ENCODE measurements at places on chromosomes 13 and 19.
A peak's percentile ranks its signal among the peaks of the same experiment; 100 is the strongest.

DNA sequence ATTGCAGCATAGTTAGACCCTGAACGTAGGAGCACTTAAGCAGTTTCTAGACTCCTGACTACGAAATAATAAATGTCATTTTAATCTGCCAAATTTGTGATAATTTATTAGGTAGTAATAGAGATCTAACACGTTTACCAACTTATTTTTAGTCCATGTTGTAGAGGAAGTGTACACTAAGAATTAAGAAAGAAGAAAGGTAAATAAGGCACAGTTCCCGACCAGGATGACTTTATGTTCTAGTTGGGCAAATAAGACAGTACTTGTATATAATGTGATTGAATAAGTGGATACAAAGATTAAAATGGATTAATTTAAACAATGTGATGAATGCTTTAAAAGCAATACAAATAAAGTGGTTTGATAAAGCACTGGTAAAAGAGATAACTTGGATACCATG is 1306.2 kb upstream of the PCDH20 start:
- no peak for DNase-seq

- DNase-seq = peak; percentile 52
Observed at GRCh38 chr19:12938779-12939601, 581 bp downstream of the CALR start.

- no peak for DNase-seq
Observed at GRCh38 chr19:41194157-41194552, 1.1 kb downstream of the CYP2S1 start.

DNA sequence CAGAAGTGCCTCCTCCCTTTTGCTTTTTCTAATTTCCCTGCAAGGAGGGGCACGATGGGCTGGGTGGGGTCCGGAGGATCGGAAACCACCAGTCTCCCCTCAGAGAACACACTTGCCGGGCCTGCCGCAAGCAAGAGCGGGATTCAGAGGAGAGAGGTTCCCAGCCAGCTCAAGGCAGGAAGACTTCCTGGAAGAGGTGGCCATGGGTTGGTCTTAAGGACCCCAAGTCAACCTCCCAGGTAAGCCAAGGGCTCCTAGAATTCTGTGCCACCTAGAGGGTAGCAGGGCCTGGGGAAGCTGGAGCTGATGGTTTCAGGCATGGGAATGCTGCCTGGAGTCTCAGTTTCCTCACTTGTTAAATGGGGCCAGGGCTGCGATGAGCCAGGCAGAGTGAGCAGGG is 30.4 kb upstream of the ADGRE5 start:
- no peak for DNase-seq

DNA sequence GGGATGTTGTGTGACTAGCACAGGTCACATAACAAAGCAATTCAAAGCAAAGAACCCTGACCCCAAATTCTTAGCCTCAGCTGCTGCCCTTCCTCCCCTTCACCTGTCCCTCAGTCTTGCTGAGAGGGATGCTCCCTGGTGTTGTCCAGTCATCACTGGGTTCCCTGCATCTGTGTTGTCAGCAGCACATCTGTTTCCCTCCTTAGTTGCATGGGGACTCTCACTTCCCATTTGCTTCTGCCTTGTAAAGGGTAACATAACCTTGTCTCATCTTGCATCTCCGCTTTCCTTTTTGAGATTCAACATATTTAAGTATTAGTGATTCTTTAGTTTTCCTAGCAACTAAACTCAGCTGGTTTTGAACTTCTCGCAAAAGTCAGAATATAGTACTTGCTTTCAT is 54.0 kb downstream of the SPATA13 start:
- no peak for DNase-seq

GRCh38 chr13:102999499-102999898 is 66.7 kb downstream of the SLC10A2 start:
- no peak for DNase-seq

- peak; percentile 97 for DNase-seq
Observed at GRCh38 chr19:2610637-2611482, 91.6 kb downstream of the GNG7 start.

- peak; percentile 59 for DNase-seq
Observed at GRCh38 chr19:19032420-19033175, 719 bp downstream of the SUGP2 start.

DNA sequence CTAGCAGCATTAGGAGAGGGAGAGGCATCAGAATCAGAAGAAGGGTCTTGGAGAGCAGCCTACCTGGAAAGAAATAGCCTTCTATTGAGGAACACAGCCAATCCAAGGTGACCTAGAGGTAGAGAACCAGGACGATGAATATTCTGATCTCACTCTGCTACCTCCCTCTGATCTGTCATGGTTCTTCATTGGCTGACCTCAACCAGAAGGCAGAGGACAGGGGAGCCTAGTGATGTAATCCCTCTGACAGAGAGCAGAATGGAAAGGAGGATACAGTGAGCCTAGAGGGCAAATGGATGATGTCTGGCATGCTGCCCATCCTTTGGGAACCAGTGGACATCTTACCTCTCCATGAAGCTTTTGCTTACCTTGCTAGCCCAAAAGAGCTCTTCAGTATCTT is 3.6 kb downstream of the ZNF507 start:
- DNase-seq = no peak

GRCh38 chr13:22012686-22013085 is 341.8 kb downstream of the FGF9 start:
- no peak for DNase-seq

- DNase-seq = no peak
Observed at GRCh38 chr19:56689198-56689597, 17.6 kb upstream of the ZNF835 start.

DNA sequence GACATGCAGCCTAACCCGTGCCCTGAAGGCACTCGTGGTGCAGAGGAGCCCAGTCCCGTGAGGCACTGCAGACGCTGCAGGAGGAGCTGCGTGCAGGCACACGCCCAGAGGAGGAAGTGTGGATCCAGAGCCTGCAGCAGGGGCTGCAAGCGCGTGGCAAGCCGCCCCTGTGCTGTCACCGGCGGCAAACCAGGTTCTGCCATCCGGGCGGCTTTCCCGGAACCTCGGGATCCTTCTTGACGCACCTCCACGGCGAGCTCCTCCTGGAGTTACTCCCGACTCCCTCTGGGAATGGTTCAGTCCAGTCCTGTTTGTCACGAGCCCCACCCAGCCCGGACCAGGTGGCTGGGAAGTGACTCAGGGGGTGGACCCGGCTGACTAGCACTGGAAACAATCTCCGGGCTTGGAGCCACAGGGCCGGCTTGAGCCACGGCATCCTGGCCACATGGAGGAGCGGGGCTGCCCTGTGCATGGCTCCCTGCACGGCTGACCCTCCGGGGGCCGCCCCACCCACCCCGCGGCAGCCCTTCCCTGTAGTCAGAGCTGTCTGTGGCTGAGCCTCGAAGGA is 10.2 kb downstream of the DPP9 start:
- DNase-seq = peak; percentile 42

GRCh38 chr19:35853038-35853756 is 893 bp upstream of the NPHS1 start:
- no peak for DNase-seq

GRCh38 chr13:104847922-104848321 is 1687.5 kb downstream of the EFNB2 start:
- no peak for DNase-seq

DNA sequence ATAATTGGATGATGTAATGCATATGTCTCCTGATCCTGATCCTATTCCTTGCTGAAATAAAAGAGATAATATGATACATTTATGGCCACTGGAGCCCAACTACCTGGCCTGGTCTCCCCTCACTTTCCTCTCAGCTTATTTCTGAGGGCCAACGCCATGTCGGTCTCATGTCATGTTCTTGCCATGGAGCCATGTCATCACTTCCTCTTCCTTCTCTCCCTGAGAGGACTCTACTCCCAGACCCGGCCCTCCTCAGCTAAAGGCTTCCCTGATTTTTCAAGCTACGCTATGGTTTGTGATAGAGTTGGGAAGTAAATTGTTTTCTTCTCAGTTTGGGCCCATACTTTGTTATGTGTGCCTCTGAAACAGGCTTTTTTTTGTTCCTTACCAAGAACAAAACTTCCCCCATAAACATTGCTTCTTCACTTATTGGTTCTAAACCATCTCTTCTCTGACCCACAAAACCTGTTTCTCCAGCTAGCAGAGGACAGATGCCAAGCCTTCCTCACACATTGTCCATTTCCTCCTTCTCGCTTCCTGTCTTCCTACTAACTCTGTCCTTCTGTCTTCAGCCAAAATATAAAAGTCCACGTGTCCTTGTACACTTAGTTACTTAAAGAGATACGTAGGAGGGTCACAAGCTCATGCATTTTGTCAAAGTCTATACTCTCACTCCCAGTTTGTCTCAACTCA is 319.9 kb upstream of the DACH1 start:
- no peak for DNase-seq

DNA sequence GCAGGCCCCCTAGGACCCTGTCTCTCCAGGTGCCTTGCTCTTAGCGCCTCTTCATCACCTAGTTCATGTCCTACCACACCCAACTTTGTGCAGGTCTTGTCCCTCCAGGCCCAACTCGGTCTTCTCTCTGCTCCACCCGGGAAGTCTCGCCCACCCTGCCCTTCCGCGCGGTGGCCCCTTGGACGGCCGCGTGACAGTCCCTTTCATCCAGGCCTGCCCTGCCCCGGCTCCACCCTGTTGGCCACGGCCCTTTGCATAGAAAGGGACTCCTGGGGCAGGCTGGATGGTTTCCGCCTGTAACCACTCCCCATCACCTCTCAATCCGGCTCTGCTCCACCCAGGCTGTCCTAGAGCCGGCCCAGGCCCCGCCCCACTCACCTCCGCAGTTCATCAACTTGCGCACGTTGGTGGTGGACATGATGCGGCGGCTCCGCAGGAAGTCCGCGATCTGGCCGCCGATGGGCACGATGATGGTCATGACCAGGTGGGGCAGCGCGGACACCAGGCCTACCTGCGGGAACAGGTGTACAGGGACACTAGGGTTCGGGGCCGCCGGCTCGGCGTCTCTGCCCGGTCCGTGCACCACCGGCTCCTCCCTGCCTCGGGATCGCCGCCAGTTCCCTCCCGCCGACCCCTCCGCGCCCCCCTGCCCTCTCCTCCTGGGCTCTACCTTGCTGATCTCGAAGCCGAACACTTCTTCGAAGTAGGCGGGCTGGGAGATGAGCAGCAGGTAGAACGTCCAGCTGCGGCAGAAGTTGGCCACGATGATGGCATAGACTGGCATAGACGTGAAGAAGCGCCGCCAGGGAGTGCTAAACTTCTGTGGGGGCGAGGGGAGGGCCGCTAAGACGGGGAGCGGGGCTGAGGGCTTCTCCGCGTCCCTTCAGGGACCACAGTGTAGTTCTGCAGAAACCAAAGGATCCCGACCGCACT is 7.2 kb downstream of the GFY start:
- no peak for DNase-seq

DNA sequence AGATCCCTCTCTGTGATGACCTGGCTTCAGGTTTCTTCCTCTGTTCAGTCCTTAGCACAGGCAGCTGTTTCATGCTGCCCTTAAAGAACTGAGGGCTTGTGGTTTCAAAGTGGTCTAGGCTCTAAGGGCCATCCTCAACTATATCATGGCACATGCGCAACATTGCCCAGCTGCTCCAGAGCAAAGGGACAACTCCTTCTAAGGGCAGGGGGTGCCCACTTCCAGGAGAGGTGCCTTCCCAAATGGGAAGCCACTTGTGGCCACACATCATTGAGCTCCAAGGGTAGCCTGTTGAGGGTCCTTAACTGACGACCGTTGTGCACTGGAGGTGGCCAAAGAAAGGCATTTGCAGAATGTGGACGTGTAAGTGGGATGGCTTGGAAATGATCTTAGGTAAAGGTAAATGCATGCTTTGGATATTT is 7.3 kb downstream of the GPR183 start:
- no peak for DNase-seq

DNA sequence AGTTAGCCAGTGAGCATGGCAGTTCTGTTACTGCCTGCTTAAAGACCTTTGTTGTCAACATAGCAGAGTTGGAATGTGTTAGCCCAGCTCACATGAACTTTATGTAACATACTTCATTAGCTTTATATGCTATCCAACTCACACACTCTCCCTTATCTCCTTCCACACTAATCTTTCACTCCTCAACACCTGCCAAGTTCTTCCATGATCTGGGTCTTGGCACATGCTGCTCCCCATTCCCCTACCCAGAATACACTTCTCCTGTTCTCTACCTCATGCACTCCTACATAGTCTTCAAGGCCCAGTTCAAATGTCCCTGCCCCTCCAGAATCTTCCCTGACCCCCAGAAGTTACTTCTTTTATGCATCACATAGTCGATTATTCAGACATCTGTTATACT is 179.3 kb downstream of the KATNAL1 start:
- no peak for DNase-seq

DNA sequence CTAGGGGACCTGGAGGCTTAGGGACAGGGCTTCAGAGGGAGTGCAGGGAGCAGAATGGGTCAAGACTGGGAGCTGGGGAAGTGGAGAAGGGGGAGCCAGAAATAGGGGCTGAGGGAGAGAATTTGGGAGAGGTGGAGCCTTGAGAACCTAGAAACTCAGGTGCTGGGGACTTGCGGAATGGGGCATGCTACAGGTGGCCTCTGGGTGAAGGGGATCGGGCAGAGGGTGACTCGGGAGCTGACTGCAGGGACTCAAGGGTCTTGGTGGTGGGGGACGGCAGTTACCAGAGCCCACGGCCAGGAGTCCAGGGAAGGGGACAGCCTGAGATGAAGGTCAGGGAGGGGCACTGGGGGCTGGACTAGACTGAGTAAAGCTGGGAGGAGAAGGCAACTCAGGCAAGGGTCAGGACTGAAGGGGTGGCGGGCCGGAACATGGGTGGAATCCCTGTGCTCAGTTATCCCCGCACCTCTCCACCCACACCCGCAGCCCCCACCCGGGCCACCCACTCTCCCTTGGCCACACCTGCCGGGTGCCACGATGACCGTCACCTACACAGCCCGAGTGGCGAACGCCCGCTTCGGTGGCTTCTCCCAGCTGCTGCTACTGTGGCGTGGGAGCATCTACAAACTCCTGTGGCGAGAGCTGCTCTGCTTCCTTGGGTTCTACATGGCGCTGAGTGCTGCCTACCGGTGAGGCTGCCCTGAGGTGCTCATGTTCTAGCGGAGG is 628 bp downstream of the BEST2 start:
- no peak for DNase-seq

GRCh38 chr13:113931841-113932459 is 41.9 kb downstream of the C13orf46 start:
- DNase-seq = no peak

GRCh38 chr13:73932091-73932490 is 202.1 kb downstream of the KLF12 start:
- DNase-seq = no peak

GRCh38 chr19:48837687-48838086 is 1.4 kb upstream of the HSD17B14 start:
- DNase-seq = no peak

- no peak for DNase-seq
Observed at GRCh38 chr13:62997696-62998095, 1582.0 kb upstream of the PCDH20 start.

DNA sequence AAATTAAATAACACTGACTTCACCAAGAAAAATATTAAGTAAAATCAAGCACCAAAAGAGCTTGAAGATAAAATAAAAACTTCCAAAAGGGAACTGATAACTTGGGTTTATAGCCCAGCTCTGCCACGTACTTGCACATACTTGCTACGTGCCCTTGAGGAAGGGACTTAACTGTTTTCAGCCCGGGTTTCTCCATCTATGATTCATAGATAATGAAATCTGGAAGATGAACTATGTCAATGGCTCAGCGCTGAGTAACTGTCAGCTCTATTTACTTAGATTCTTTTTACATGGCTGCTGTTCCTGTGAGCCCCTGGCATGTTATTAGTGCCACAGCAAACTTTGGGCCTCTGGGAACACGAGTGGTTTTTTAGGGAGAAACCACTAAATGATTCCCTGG is 9.6 kb upstream of the ZC3H13 start:
- DNase-seq = no peak

Measured in body of pancreas (tissue), 4 donors.